Neural progenitor cell (in vitro differentiated cells): ENCODE measurements at places on chromosomes 12 and 14.
A peak's percentile ranks its signal among the peaks of the same experiment; 100 is the strongest.

GRCh38 chr12:94988471-94988870, 15.0 kb downstream of the NDUFA12 start:
- DNase-seq, result no peak

GRCh38 chr14:92952481-92953298, 29.7 kb downstream of the CHGA start:
- no peak for DNase-seq

GRCh38 chr12:42587601-42588523, 1.7 kb downstream of the PRICKLE1 start:
- no peak for DNase-seq

DNA sequence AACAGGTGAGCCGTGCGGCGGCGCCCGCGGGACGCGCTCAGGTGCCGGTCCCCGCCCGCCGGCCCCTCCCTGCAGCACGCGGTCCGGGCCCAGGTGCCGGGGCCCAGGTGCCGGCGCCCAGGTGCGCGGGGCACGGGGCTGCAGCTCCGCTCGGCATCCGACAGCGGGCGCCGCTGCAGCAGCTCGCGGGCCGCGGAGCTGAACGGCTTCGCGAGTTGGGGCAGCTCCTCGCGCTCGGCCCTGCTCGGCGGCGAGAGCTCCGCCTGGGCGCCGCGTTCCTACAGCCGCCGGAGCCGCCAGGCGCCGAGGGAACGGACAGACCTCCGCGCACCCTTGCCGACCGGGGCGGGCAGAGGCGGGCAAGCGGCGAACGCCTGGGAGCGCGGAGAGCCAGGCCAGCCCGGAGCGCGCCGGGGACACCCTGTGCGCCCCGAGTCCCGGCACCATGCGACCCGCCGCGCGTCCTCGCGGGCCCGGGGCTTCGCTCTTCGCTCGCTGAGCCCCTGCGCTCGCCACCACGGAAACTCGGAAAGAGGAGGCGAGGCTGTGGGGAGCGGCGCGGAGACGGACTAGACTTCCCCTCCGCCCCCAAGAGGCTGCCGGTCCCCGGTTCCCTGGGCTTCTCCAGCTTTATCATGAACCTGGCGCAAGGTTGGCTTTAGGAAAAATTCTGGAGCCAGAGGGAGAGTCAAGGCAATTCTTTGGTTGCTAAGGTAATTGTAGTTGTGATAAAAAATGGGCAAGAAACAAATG, at the start of gene RGS6:
Gene RGS6, plus strand, starts transcription at position 201 of the 753 bp plus-strand sequence.
- peak; percentile 91 for DNase-seq
